ENCODE measurements at places on chromosomes 4 and X.

DNA sequence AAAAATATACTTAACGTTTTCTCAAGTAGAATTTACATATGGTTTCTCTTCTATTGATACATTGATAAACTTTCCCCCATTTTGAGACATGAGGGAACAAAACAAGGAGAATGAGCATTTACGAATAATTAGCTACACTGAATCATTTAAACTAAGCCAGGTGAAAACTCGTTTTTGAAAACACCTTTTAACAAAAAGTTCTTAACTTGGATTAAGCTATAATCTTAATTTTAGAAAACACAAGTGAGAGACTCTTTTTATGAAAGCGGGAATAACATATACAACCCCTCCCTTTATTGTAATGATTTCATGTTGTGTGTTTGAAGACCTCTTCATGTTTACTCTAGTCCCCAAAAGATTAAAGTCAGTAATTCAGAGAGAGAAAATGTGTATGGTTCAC, 20.1 kb downstream of the PDLIM3 start:
- DNase-seq, result no peak

- DNase-seq, result no peak
Measured at GRCh38 chr4:15336410-15337167, 91.2 kb upstream of the C1QTNF7 start.

GRCh38 chrX:6095469-6095868, 133.2 kb downstream of the NLGN4X start:
- DNase-seq, result no peak

DNA sequence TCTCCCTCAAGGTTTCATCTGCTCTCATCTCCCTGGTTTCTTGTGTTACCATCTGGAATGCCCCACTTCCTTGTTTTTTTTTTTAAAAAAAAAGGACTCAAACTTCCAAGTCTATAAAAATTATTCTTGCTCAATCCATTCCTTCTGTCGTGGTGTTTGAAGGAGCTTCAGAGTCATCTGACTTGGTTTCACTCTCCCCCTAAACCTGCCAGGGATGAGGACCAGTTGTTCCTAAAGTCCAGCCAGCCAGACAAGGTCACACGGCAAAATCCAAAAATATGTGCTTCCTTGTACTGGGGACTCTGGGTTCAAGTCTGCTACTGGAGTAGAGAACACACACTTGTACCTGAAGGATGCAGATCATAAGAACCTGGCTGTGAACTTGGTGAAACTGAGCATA, 84.5 kb upstream of the GPM6B start:
- DNase-seq, result no peak

- no peak for DNase-seq
Measured at GRCh38 chr4:169225812-169226211, 44.9 kb downstream of the SH3RF1 start.

GRCh38 chrX:149987613-149988012, 49.3 kb upstream of the EOLA2 start:
- no peak for DNase-seq

DNA sequence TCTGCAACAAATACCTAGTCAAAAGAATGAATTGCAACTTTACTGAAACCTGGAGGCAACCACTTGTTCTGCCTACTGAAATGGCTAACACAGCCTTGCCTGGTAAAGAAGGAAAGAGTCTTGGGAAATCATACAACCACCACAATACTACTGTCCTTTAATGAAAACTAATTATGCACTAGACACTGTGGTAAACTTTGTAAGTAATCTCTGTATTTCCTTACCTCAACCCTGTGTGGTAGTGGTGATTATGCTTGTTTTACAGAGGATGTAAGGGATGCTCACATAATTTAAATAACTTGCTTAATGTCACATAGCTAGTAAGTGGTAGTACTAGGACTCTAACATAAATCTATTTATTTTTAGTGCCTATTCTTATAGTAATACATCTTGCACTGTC, 44.7 kb downstream of the TMEM156 start:
- DNase-seq, result no peak

GRCh38 chr4:118974758-118975157, 86.1 kb downstream of the SYNPO2 start:
- DNase-seq, result no peak
